ENCODE measurements at places on chromosomes 5 and 9.
A peak's percentile ranks its signal among the peaks of the same experiment; 100 is the strongest.

DNA sequence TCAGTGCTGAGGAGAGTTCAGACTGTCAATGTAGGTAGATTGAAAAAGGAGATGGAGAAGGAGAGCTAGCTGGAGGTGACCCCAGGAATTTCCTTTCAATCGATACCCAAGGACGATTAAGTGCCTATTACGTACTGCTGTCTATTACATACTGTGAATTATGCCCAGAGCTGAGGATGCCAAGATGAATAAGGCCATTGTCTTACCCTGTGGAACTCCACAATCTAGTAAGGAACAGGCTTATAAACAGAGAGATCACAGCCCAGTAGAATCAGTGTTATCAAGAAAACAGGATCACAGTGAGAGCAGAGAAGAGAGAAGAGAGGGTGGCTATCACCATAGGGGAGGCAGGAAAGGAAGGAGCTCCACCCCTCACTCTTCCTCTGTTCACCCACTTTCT lies 54.1 kb upstream of the PDE8B start:
- no peak for DNase-seq

- DNase-seq, result peak; percentile 82
These were observed 13.8 kb downstream of the ANKRD33B start for GRCh38 chr5:10577371-10578292.

- DNase-seq, result no peak
These were observed 81.1 kb downstream of the PTPN3 start for GRCh38 chr9:109417054-109417453.

DNA sequence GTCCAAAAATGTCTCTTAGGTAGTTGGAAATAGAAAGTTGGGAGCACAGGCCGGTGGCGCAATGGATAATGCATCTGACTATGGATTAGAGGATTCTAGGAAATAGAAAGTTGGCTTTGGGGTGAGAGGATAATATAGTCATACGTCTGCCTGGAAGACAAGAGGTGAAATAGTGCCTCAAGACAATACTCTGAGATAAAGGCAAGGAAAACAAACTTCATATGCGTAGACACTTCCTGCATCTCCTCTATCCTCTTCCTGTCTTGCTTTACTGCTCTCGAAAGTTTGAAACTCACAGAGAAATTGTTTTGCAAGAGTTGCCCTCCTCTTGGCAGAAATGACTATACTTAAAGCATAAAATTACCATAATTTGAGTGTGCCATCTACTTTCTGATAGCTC lies 153.2 kb upstream of the FBXL7 start:
- no peak for DNase-seq

- no peak for DNase-seq
These were observed 284.5 kb upstream of the VLDLR start for GRCh38 chr9:2337131-2337530.

DNA sequence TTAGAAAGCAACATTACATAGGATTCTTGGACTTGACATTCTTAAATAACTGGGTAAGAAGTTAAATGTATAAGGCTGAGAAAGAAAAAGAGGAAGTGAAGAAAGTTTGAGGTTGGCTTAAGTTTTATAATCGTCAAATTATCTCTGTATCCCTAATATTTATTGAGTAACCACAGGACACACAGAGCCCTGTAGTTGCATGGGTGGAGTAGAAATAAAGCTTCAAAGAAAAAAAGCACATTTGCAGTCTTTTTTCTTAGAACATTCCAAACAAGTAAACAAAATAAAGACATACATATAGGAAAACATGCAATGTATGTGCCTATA lies 137.0 kb downstream of the CCDC192 start:
- DNase-seq, result no peak

- no peak for DNase-seq
These were observed 12.5 kb upstream of the BTF3 start for GRCh38 chr5:73485715-73486114.

- DNase-seq, result no peak
These were observed 49.9 kb downstream of the C9orf152 start for GRCh38 chr9:110157823-110158664.

GRCh38 chr5:27473307-27474046 lies 435.1 kb upstream of the CDH9 start:
- peak; percentile 41 for DNase-seq

DNA sequence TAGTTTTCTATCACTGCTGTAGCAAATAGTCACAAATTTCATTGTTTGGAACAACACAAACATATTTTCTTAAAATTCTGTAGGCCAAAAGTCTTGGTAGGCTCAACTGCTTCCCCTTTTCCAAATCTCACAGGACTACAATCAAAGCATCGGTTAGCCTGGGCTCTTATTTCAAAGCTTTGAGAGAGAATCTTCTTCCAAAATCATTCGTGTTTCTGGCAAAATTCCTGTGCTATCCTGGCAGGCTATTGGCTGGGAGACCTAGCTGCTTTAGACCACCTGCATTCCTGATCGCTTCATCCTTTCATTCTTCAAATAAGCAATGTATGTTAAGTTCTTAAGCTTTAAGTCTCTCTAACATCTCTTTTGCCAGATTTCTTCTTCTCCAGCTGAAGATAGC lies 629.8 kb upstream of the CDH18 start:
- DNase-seq, result no peak

DNA sequence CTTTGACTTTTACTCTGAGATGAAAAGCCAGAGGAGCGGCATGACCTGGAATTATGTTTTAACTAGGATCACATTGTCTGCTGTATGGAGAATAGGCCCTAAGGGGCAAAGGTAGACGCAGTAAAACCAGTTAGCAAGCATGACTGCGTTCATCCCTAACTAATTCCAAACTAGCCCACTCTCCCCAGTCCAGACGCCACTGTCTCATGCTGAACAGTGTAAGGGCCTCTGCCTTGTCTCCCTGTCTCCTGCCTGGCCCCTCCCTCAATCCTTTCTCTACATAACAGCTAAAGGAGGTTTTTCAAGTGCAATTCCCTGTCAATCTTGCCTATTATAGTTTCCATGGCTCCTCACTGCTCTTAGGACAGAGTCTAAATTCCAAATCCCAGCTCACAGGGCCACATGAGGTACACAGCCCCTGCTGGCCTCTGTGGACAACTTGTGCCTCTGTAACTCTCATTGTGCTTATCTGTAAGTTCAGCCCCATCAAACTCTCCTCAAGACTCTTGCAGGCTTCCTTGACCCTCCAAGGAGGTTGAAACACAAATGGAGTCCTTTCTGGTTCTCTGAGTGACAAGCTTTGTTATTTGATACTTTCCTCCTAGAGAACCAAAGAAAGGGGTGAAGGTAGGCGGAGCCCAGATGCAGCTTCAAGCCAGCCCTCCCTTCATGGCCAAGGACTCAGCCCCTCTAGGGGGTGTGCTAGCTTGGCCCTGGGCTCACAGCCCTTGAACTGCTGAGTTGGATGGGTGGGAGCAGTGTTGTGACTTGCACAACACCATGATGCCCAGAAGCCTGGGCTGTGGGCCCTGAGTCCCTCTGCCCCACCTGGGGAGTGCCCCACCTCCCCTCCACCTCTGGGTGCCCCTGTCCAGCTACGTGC lies 16.0 kb upstream of the SLC22A4 start:
- DNase-seq, result no peak

DNA sequence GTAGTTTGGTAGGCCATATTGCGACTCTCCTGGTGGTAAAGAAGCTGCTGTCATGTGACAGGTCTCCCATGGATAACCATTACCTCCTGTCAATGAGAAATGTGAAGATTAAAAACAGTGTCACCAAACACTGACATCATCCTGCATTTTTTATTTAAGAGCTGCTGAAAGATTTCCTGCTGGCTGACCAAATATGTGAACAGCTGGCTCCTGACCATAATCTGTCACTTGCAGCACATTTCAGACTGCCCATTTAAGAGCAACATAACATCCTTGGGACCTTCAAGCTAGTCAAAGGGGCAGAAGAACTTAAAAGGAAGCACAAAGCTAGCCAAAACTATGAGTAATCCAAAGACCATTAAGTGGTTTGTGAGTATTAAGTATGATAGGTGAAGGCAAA lies 288.0 kb downstream of the IZUMO3 start:
- peak; percentile 1 for DNase-seq

DNA sequence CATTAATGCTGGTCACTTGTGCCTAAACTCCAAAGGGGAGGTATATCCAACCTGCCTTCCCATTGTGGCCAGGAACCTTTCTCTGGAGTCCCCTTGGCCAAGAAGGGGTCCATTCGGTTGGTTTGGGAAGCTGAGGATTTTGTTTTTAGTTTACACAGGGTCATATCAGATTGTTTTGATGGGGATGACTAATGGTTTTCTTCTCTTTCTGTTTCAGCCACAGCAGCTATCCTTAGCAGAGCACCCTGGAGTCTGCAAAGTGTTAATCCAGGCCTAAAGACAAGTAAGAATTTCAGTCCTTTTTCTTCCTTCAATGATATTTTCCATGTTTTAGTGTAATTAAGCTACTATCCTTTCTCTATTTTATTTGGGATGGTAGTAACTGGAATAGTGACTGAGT lies 127.8 kb upstream of the CCDC152 start:
- DNase-seq, result no peak

DNA sequence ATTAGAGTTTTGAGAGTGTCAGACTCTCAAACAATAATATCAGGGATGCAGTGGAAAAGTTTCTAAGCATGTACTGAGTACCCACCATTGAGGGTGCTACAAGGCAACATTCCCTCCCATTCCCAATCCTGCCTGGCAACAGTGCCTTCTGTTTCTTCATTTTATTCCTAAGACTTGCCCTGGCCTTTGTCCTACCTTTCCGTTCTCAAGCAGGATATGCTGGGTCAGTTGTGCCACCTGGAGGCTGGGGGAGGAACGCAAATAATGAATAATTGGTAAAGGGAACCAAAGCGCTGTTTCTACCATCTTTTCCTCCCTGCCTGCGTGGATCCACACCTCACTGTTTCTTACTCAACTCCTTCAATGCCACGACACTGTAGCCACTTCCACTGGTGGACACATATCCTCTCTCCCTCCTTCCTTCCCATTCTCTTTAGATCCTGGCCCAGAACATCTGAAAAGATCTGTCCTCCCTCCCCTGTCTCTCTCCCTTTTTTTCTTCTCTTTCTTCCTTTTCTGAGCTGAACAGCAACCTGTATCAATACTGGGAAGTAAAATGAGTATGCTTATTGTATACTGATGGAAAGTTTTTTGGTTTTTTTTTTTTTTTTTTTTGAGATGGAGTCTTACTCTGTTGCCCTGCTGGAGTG lies 149.5 kb downstream of the C9orf152 start:
- peak; percentile 51 for DNase-seq

- no peak for DNase-seq
These were observed 138.7 kb downstream of the SYK start for GRCh38 chr9:90940280-90940679.

DNA sequence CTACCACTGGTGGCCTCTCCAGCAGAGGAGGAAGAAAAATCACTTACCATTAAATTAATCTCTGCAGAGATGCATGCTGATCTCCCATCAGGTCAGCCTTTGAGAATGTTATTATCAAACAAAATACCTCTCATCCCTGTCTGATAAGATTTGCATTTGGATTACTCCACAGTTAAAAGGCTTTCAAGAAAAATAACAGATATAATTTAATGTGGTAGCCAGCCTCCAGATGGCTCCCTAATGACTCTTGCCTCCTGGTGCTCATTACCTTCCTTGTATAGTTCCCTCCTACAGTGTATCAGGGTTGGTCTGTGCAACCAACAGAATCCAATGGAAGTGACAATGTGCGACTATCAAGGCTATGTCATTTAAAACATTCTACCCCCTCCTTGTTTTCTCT lies 63.6 kb upstream of the TNPO1 start:
- no peak for DNase-seq

DNA sequence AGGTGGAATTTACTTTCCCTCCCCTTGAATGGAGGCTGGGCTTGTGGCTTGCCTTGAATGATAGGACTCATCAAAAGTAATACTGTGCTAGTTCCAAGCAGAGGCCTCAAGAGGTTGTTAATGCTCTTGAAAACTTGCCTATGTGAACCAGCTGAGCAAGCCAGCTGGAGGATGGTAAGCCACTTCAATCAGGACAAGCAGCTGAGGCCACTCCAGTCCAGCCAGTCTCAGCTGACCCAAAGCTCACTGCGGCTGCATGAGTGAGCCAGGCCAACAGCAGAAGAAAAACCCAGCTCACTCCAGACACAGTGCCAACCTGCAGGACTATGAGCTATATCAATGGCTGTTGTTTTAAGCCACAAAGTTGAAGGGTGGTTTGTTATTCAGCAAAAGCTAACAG lies 182.8 kb downstream of the MCTP1 start:
- DNase-seq, result no peak
